ENCODE measurements at places on chromosomes 1 and 21.

DNA sequence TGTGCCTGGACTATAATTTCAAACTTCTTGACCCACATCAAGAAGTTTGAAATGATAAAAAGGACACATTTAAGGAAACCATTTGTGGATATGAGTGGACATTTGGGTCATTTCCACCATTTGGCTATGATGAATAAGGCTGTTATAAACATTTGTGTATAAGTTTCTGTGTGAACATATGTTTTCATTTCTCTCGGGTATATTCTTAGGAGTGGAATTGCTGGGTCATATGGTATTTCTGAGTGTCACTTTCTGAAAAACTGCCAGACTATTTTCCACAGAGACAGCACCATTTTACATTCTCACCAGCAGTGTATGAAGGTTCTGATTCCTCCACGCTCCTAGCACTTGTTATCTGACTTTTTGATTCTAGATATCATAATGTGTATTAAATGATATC is 50.8 kb downstream of the GPR137B start:
- DNase-seq, result no peak

- DNase-seq, result no peak
Observed at GRCh38 chr1:91831132-91831930, 54.6 kb downstream of the TGFBR3 start.

DNA sequence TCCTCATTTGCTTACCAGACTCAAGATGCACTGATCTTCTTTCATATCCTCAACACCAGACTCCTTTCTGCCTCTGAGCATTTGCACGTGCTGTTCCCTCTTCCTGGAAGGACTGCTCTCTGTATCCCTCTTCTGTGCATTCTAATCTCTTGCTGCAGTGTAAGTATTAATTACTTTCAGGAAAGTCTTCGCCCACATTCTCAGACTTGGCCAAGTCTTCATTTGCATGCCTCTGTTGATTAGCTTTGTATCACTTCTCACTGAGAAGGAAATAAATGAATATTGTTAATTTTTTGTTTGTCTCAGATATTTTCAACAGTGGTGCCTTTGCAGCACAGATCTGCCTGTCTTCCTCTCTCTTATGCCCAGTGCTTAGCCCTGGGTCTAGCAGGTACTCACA is 50.3 kb upstream of the RAB3GAP2 start:
- no peak for DNase-seq

DNA sequence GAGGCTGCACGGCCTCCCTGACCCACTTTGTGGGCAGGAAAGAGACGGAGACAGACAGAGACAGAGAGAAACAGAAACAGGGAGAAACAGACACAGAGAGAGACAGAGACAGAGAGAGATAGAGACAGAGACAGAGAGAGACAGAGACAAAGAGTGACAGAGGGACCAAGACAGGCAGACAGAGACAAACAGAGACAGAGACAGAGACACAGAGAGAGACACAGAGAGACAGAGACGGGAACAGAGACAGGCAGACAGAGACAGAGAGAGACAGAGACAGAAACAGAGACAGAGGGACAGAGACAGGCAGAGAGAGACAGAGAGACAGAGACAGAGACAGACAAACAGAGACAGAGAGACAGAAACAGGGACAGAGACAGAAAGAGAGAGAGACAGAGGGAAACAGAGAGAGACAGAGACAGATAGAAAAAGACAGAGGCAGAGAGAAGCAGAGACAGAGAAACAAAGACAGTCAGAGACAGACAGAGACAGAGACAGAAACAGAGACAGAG is 3.1 kb downstream of the COL6A1 start:
- DNase-seq, result no peak

DNA sequence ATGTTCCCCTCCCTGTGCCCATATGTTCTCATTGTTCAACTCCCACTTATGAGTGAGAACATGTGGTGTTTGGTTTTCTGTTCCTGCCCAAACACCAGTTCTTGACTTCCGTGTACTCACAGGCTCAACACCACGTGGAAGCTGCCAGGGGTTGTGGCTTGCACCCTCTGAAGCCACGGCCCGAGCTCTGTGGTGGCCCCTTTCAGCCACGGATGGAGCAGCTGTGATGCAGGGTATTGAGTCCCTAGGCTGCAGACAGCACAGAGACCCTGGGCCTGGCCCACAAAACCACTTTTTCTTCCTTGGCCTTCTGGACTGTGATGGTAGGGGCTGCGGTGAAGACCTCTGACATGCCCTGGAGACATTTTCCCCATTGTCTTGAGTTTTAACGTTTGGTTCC is 111.6 kb downstream of the SYT14 start:
- no peak for DNase-seq

DNA sequence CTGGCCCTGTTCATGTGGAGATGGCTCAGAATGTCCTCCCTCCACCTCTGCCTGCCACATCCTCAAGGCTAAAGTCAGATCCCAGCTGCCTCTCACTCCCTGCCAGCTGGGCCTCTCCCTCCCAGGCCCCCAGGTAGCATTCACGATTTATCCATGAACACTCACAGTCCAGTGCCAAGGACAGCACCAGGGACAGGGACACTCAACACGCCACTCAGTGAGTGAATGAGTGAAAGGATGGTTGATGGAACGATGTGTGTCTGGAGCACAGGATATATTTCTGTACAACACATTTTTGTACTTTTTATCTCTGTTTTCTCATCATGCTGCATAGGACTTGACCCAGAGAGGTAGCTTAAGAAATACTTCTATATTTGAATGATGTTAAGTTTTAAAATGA is 10.1 kb downstream of the CYP4A11 start:
- DNase-seq, result no peak

DNA sequence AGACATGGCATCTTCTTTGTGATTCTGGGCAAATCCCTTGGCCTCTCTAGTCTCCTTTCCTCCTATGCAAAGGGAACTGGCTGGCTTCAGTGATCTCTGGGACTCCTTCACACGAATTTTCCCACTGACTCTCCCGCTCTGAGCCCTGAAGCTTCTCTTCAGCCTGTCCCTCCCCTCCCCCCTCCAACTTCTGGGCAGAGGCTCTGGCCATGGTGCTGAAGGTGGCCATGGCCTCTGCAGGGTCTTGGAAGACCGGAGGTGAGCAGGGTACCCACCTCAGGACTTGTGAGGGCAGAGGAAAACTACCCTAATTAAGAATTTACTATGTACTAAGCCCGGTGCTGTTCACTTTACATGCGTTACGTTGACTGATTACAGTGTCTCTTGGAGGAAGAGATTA is 29.4 kb upstream of the POU3F1 start:
- DNase-seq, result no peak

- no peak for DNase-seq
Observed at GRCh38 chr1:47656719-47657685, 219.2 kb downstream of the FOXD2 start.

- no peak for DNase-seq
Observed at GRCh38 chr1:170075186-170075585, 691 bp upstream of the KIFAP3 start.

- no peak for DNase-seq
Observed at GRCh38 chr1:75677443-75677842, 47.1 kb upstream of the ACADM start.

DNA sequence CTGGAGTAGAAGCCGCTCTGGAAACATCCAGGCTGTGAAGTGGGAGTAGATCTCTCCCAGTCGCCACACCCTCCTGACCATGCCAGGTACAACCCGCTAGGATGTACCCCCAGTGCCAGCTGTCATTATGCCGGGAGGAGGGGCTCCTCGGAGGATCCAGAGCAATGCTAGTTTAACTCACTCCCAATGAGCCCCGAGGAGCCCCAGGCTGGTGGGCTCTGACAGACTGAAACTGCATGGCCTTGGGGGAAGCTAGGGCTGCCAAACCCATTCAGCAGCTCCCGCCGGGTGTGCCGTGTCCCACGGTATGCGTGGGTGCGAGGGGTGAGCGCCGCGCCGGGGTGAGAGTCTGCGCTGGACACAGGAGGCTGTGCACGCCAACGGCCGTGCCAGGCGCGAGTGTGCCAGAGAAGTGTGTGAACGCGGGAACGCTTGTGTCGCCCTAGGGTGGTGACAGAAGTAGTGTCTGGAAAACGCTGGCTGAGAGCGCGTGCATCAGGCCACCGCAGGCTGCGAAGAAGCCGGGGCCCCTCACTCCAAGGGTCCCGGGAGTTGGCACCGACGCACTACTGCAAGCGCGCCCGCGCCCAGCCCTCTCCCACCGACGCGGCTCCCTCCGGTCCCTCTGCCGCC is 177.1 kb upstream of the EDN2 start:
- no peak for DNase-seq

GRCh38 chr1:226351709-226352108 is 42.7 kb upstream of the LIN9 start:
- DNase-seq, result no peak

- DNase-seq, result no peak
Observed at GRCh38 chr1:60890664-60891063, 191.7 kb upstream of the NFIA start.

DNA sequence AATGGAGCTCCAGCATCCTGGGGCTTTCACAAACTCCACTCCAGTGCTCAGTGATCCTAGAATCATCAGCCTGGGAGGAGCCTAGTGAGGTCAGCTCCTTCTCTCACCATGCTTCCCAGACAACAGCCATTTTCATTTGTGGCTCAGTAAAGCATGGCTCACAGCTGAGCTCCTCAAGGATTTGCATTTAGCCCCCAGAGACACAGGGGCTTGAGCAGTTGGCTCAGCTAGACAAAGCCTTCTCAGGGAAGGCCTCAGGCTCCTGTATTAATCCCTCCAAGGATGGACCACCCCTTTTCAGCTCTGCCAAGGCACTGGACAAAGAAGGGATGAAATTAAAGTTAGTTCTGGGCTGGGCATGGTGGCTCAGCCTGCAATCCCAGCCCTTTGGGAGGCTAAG is 39.5 kb downstream of the ERI3 start:
- no peak for DNase-seq

- DNase-seq, result no peak
Observed at GRCh38 chr1:201740670-201741111, 88.3 kb upstream of the IPO9 start.

- no peak for DNase-seq
Observed at GRCh38 chr21:35178827-35179226, 129.7 kb upstream of the RUNX1 start.

DNA sequence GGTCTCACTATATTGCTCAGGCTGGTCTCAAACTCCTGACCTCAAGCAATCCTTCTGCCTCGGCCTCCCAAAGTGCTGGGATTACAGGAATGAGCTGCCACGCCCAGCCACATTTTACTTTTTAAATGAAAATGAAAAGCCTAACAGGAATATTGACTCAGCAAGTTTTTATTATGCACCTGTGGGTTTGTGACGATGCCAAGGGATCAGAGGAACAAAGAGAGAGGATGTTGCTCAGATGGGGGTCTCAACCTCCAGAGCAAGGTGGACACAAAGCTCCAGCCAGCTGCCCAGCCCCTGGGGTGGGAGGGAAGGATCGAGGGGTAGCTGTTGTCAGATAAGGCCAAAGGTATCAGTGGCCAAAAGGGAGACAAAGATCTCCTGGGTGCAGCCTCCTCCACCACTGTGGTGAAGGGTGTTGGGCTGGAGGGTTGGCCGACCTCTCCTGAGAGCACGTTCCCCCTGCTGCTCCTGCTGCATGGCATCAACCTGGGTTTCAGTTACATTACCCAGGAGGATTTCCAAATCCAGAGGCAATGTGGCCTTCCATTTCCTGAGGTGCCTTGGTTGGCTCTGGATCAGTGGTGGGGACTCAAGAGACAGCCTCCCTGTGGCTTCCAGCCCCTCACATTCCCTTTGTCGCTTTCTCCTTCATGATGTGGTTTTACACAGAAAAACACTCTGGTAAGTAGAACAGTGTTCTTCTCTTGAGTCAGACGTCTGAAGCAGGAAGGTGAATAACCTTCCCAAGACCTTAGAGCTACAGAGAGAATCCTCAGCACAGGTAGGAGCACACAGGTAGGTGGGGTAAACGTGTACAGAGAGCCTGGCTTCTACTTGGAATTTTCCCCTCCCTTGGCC is 34.2 kb downstream of the ZNF496 start:
- no peak for DNase-seq

DNA sequence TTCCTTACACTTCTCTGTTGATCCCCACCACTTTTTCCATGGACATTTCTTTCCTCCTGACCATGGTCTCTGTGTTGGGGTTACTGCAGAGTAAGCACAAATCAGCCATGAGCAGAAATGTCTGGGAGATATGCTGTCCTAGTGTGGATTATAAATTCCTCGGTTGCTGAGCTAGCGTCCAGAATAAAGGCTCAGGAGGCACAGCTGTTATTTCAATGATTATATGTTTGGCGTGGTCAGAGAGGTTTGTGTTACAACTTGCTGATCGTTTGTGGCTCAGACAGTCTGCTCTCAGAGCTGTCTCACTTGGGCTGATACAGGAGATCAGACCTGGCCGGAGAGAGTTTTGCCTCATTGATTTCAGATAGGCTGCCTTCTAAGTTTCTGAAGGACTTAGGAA is 37.5 kb upstream of the LAMC2 start:
- DNase-seq, result no peak

GRCh38 chr1:115299266-115299665 is 38.8 kb downstream of the NGF start:
- DNase-seq, result no peak

DNA sequence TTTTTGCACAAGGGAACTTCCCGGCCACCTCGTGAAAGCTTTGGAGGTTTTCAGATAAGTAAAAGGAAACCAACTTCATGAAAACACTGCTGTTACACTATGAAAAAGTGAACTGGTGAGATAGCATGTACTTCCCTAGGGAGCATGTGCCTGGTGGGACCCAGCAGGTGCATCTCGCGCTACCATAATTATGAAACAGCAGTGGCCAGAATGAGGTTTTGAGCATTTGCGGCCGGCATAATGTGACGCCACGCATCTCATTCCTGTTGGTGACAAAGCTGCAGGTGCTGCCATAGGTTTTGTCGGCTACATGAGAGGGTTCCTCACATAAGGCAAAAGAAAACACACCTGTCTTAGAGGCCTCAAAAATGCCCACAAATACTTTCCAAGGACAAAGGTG is 1.7 kb downstream of the KRTAP10-3 start:
- no peak for DNase-seq

GRCh38 chr1:5730272-5731109 is 261.7 kb downstream of the NPHP4 start:
- no peak for DNase-seq

DNA sequence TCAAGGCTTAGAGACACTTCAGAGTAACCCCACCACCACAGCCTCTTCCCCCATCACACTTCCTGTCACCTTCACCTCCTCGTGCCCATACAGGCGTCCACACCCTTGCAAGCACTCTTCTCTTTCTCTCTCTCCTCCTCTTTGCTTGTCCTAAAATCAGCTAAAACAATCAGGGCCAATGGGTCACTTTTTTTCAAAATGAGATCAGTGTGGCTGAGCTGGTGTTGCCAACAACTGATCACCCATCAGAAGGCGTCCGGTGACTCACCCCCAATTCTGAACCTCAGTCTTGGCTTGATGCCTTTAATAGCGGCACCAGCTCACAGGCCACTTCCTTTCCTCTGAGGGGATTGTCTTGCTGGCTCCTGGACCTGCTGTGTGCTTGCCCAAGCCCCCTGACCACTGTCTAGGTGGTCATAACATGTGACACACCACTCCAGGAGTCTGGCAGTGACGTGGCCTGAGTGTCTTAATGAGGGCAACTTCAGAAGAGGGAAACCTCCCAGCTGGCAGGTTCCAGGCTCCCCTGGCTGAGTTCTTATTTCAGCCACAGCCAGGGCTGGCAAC is 1.6 kb downstream of the DRAXIN start:
- no peak for DNase-seq
